Umbilical cord (tissue), 2 donors: ENCODE measurements at places on chromosomes 13 and 19.

DNA sequence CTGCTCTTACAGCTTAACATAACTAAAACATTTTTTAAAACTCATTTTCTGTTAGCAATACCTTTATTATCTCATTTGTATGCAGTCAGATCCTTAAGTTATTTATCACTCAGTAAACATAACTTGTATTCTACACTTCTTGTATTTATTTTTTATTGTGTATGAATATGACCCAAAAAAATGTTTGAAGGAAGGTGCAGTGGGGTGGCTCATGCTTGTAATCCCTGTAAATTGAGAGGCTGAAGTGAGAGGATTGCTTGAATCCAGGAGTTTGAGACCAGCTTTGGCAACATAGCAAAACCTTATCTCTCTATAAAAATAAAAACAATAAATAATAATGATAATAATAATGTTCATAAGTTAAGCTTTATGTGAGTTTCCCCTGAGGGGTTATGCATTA lies 1004.8 kb downstream of the SLITRK5 start:
- no peak for DNase-seq

- no peak for DNase-seq
These were observed 73.0 kb downstream of the COL4A1 start for GRCh38 chr13:110233951-110234280.

DNA sequence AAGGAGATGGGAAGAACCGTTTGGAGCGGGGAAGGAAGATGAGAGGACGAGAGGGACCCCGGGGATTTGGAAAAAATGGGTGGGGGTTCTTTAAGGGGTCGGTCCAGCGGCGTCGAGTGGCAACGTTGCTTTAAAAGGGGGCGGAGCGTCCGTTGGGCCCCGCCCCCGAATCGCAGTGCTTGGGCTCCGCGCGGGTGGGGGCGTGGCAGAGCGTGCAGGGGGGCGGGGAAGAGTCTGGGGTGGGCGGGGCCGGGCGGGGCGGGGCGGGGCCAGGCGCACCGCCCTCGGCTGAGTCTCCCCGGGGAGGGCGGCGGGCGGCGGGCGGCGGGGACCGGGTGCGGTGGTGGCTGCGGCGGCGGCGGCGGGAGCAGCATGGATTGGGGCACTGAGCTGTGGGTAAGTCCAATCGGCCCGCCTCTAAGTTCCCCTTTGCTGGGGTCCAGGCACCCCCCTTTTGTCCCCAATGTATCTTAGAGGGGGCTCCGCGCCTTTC lies at the start of gene TRIP10:
TSS of gene TRIP10 (plus strand) at position 291 of the 493 bp plus-strand sequence. CDS start at position 373, 82 bp downstream.
- peak; percentile 92 for DNase-seq

- peak; percentile 35 for DNase-seq
These were observed 59.7 kb downstream of the DLEU7 start for GRCh38 chr13:50783717-50784290.

DNA sequence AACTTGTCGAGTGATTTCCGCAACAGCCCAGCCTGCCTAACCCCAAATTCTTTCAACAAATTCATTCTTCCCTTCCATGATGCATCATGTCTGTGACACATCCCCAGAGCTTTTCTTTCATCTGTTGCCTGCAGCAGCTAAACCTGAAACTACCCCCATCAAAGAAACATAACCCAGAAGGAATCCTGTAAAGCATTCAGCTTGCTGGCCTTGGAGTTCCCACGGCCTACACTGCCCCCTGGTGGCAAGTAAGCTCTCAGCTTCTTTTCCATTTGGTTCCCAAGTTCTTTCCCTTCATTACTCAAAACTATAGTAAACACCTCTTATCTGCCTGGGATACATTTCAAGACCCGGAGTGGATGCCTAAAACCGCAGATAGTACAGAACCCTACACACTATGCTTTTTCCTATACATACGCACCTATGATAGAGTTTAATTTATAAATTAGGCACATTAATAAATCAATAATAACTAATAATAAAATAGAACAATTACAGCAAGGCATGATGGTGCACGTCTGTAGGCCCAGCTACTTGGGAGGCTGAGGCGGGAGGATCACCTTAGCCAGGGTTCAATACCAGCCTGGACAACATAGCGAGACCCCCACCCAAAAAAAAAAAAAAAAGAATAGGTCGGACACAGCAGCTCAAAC lies 7.4 kb downstream of the ETHE1 start:
- DNase-seq, result peak; percentile 92

DNA sequence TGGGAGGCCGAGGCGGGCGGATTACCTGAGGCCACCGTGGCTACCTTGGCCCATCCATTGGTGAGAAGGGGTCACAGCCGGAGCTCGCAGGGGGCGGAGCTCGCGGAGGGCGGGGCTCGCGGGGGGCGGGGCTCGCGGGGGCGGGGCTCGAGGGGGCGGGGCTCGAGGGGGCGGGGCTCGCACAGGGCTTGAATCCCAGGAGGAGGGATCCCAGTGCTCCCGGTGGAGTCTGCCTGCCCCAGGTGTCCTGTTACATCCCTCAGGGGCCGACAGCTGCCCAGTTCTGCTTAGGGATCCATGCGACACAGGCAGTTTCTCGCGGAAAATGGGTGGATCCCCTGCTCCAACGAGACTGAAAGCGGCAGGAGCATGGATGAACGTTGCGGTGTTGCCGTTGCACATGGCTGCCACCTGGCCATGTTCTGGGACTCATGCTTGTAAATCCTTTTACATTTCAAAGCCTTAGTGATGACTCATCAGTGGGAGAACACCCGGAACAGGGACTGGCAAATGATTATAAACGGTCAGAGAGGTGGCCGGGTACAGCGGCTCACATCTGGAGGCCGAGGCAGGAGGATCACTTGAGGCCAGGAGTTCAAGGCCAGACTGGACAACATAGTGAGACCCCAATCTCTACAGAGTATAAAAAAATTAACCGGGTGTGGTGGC lies 25.1 kb downstream of the TMPRSS9 start:
- peak; percentile 34 for DNase-seq

- DNase-seq, result no peak
These were observed 12.9 kb upstream of the CCDC169 start for GRCh38 chr13:36310417-36311108.

DNA sequence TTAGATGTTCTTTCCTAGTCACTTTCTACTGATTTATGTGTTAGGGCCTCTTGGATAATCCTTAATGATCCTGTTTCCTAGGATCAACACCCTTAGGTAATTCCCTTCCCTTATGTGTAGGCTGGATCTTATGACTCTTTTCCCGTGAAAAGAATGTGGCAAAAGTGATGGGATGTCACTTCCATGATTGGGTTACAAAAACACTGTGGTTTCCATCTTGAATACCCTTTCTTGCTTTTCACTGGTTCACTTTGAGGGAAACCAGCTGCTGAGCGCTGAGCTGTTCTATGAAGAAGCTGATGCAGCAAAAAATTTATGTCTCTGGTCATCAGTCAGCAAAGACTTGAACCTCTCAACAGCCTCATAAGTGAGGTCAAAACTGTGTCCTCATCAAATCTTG lies 609.4 kb downstream of the OLFM4 start:
- no peak for DNase-seq

DNA sequence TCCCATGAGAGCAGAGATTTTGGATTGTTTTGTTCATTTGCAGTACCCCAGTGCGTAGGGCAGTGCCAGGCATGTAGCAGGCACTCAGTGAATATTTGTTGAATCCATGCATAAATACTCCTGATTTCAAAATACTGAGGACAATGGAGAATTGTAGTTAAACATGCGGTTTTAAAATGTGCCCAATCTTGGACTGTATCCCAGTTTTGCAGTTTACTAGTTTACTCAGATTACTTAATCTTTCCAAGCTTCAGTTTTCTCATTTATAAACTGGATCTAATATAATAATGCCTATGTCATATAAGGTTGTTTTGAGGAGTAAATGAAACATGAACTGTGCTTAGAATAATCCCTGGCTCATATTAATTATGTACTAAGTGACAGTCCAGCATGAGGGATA lies 39.0 kb downstream of the RCBTB2 start:
- DNase-seq, result no peak

DNA sequence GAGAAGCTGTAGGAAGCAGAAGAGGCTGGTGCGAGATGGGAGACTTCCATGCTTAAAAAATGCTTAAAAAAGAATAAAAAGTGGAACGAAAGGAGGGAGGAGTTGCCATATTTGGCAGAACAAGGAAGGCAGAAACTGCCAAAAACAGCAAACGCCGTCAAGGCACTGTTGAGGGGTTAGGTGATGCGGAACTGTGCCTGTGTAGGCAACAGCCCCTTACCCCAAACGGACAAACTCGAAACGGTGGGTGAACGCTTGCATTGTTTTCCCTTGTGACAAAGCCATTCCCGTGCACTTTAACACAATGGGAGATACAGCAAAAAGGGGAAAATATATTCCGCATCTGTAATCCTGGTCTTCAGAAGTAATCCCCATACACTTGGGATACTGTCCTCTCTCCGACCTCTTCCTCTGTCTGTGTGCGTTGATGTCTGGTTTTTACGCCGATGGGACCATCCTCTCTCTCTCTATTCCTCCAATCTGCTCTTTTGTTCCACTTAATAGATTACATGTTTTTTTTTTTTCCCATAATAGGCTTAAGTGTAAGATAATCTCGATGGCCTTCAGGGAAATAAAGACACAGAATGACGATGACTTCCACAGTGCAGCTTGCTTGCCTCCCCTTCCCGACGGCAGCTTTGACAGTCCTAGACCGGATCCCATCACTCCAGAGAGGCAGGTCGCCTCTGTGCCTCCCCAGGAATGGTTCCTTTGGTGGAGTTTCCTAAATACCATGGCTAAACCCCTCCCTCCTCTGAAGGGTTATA lies 132.7 kb upstream of the RNF113B start:
- no peak for DNase-seq

- no peak for DNase-seq
These were observed 9.6 kb upstream of the UBL3 start for GRCh38 chr13:29859971-29860370.
